ENCODE measurements at places on chromosomes 3 and 15.

GRCh38 chr3:50323614-50324199 is 1.2 kb upstream of the HYAL2 start:
- DNase-seq = no peak

GRCh38 chr3:111362381-111363009 is 179.5 kb upstream of the CD96 start:
- no peak for DNase-seq

- DNase-seq = no peak
Measured at GRCh38 chr3:67018789-67019526, 20.9 kb downstream of the KBTBD8 start.

DNA sequence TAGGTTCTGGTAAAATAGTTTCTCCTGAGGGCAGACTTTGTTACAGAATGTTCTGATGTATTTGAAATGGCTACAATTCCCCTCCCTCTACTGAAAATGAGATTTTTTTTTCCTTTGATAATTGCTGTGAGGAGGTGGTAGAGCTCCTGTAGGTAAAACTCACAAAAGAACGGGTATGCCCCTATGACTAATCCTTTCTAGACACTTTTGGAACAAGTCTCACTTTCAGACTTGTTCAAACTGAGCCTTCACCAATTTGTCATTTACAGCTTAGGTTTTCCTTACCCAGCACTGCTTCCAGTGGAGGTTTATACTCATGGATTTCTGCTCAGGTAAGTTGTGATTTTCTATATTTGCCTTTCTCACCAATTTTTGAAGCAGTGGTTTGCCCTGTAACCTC is 115.6 kb downstream of the NLGN1 start:
- no peak for DNase-seq

- DNase-seq = no peak
Measured at GRCh38 chr3:156050918-156051317, 69.5 kb upstream of the KCNAB1 start.

GRCh38 chr15:29896062-29896461 is 73.8 kb upstream of the TJP1 start:
- DNase-seq = no peak

DNA sequence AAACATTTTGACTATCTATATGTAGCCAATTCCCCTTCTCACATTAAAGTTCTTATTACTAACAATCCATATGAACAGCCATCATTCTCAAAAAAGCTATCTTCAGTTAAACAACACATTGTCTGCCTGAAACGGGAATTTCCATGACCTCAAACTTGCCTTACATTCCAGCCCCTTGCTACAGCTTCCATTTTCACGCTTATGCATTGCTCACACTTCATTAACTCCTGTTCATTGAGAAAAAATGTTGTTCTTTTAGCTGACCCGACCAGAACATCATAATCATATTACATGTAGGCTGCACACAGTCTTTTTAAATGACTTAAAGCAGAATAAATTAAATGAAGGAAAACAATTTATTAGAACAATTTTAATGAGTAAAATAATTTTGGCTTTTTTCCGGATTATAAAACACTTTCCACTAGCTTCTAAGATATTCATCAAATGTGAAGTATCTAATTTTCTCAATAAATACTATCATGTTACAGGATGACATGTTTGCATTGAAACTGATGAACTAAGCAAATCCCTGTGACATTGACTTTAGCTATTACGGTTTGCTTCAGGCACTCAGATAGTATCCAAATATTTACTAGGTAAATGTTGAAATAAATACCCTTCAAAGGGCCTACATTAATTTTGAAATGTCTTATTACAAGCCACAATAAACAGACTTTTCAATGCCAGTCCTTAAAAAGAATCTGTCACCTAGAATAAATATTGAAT is 49.9 kb downstream of the P3H2 start:
- no peak for DNase-seq

DNA sequence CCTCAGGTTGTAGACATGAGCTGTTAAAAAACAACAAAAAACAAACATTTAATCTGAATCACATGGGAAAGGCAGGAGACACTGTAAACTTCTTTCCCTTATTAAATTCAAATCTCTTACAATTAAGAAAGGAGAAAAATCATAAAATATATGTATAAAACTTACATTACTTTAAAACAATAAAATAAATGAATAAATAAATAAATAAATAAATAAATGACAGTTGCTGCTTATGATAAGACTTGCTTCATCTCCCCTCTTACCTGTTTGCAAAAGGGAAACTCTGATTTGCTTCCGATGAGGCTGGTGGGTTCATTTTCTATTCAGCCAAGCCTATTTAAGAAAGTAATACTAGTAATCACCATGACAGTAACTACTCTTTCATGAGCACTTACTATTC is 353.4 kb upstream of the TBL1XR1 start:
- DNase-seq = no peak

Data from activated CD8-positive, alpha-beta memory T cell treated with anti-CD3 and anti-CD28 coated beads for 1 hour (primary cell).